Posterior vena cava (tissue), 2 donors: ENCODE measurements at places on chromosomes 12 and 14.

- no peak for DNase-seq
Observed at GRCh38 chr14:102415671-102416070, 52.9 kb downstream of the TECPR2 start.

DNA sequence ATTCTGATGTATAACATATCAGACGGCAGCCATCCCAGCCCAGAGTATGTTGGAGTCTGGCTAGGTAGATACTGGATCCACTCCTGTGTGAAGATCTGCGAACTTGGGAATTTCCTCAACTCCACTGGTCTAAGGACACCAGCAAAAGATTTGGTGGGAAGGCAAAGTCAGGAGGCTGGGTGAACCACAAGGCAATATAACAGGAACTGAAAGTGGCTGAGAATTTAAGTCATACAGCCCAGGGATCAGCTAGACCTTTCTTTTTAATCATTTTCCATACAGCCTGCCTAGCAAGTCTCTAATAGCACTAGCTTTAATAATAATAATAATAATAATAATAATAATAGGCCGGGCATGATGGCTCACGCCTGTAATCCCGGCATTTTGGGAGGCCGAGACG, 34.8 kb downstream of the BRAP start:
- DNase-seq = no peak

GRCh38 chr14:31941487-31941886, 135.6 kb upstream of the ARHGAP5 start:
- no peak for DNase-seq

DNA sequence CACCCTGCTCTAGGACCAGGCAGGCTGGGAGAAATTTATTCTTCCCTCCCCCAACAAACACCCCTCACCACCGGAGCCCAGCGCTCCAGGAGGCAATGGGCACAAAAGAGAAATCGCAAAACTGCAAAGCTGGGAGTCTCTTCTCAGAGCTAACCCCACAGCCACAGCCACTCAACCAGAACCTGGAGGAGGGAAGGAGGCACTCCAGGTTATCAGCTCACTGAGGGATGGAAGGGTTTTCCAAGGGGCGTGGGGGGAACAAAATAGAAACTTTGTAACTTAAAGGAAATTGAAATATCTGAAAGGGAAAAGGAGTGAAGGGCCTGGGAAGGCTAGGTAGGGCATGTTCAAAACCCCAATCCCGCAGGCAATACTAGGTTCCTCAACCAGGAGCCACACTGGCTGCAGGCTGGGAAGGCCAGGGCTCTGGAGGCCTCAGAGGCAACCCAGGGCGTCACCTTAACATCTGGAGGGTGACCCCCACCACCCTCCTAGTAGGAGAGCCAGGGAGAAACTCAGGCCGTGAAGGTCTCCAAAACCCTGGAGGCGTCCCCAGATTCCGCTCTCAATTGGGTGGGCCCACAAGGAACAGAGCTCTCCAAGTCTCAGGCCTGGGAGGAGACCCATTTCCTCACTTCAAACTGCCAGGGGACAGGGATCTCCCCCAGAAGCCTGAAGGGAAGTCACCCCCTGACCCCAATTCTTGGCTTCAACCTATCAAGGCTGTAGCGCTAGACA, 3.2 kb downstream of the KDM2B start:
- no peak for DNase-seq

GRCh38 chr14:103057372-103058163, at the start of gene CDC42BPB:
Gene CDC42BPB, minus strand, starts transcription at chr14:103057549. Its CDS starts 376 bp downstream, at chr14:103057173.
- DNase-seq = peak; percentile 95

- no peak for DNase-seq
Observed at GRCh38 chr14:95056476-95056875, 100.9 kb downstream of the DICER1 start.

DNA sequence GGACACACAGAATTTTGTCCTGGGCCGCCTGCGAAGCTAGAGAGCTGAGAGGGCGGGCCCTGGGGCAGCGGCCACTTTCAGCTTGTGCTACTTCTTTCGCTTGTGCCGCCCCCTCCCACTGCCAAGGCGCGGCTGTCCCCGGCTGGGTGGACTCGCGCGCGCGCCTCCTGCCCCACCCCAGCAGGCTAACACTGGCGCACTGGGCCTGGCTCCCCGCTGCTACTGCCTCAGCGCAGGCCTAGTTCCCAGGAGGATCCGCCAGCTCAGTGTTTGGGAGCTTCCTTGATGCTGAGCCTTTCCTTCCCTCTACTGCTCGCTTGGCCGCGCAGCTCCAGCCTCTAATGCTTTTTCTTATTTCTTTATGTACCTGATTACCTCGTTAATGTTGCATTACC, 27.4 kb upstream of the METAP2 start:
- peak; percentile 85 for DNase-seq

DNA sequence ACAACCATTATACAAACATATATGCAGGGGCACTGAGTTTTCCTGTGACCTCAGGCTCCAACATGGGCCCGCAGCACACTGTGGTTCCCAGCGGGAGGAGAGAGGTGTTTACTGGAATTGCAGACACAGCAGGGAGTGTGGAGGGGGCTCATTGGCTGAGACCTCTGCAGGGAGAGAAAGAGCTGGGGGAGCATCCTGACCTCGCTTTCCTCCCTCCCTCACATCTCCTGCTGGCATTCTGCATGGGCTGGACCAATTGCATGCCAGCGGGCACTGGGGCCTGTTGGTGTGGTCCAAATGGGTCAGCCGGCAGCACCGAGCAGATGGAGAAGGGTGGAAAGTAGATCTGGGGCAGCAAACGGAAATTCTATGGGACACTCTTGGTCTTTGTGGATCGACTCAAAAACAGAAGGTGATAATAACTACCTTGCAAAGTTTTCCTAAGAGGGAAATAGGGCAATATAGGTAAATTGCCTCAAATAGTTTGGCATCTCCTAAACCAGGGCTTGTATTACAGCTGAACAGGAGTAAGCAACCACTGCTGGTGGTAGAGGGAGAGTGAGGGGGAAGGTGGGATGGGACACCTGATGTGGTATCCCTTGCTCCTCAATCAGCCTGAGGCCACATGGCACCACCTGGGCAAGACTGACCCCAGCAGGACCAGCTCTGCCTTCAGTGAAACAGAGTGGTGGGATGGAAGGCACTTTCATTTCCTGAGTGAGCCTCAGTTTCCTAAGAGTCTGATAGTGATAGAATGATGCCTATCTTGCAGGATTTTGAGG, 86.9 kb downstream of the NTF3 start:
- no peak for DNase-seq

GRCh38 chr14:21106176-21106497, 5.3 kb downstream of the TMEM253 start:
- DNase-seq = no peak

DNA sequence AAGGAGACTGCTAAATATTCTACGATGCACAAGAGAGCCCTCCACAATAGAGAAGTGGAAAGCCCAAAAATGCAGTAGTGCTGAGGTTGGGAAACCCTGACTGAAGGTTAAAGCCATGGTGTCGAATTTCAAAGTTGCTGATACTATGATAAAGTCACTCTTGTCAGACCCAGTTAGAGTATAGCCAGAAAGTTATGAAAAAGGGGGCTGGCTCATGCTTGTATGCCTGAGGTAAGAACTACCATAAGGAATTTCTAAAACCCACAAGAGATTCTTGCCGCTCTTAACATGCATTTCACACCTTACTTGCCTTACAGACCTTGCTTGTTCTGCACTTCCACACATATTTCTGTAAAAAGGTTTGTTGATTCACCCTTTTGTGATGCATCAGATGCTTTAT, 184.6 kb downstream of the SLC6A15 start:
- DNase-seq = no peak

- DNase-seq = peak; percentile 92
Observed at GRCh38 chr12:57148469-57149244, 1.2 kb upstream of the LRP1-AS start.

GRCh38 chr12:40107803-40108620, 2.1 kb upstream of the SLC2A13 start:
- DNase-seq = no peak

- DNase-seq = no peak
Observed at GRCh38 chr12:111430433-111431353, 25.0 kb downstream of the SH2B3 start.

DNA sequence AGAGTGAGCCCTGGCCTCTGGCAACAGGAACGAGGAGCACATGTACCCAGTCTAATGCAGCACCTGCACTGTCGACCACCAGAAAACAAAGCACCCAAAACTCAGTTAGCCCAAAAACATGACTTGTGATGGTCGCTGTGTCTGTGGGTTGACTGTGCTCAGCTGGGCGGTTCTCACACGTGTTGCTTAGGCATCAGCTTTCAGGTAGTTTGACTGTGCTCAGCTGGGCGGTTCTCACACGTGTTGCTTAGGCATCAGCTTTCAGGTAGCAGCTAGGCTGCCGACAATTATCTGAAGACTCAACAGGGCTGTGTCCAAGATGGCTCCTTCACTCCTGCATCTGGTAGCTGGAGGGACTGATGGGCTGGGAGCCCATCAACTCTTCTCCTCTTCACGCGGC, 1.2 kb upstream of the LRCOL1 start:
- DNase-seq = no peak

- DNase-seq = no peak
Observed at GRCh38 chr12:29656762-29657538, 126.8 kb downstream of the TMTC1 start.

DNA sequence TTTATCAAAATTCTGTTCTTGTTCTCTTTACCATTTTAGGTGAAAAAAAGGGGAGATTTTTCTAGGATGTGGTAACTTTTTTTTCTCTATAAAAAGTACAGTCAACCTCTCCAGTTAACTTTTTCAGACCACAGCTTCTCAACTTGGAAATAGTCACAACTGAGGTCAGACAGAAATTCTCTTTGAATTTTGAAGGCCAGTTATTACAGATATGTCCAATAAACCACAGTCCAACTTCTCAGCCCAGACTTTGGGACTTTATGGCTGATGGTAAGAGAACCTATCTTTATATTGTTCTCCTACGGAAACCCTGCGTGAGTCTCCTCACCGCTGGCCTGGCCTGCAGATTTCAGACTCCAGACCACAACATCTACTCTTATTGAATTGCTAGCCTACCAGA, 176.7 kb downstream of the DACT1 start:
- DNase-seq = no peak

- DNase-seq = peak; percentile 76
Observed at GRCh38 chr12:51863363-51863932, 14.9 kb upstream of the FIGNL2 start.

GRCh38 chr14:23421594-23421993, 13.5 kb upstream of the MYH6 start:
- no peak for DNase-seq

DNA sequence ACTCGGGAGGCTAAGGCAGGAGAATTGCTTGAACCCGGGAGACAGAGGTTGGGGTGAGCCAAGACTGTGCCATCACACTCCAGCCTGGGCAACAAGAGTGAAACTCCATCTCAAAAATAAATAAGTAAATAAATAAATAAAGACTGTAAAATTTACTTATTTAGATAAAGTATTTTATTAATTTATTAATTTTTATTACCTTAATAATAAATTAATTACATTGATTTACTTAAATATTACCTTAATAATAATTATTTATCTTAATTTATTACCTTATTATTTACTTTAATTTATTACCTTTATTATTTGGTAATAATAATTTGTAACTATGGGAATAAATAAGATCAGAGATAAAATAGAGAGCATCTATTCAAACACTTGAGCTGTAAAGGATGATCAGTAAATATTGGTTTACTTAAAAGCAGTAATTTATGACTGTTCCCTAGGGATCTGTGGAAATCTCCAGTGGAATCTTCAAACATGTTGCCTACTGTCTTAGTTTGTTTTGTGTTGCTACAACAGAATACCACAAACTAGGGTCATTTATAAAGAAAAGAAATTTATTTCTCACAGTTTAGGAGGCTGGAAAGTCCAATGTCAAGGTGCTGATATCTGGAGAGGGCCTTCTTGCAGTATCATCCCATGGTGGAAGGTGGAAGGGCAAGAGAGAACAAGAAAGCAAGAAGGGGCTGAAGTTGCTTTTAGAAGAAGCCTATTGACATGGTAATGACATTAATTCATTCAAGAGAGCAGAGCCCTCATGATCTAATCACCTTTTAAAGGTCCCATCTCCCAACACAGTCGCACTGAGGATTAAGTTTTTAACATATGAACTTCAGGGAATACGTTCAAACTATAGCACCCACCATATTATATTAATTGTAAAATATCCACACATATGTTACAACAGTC, 37.1 kb downstream of the SOCS2 start:
- DNase-seq = no peak

DNA sequence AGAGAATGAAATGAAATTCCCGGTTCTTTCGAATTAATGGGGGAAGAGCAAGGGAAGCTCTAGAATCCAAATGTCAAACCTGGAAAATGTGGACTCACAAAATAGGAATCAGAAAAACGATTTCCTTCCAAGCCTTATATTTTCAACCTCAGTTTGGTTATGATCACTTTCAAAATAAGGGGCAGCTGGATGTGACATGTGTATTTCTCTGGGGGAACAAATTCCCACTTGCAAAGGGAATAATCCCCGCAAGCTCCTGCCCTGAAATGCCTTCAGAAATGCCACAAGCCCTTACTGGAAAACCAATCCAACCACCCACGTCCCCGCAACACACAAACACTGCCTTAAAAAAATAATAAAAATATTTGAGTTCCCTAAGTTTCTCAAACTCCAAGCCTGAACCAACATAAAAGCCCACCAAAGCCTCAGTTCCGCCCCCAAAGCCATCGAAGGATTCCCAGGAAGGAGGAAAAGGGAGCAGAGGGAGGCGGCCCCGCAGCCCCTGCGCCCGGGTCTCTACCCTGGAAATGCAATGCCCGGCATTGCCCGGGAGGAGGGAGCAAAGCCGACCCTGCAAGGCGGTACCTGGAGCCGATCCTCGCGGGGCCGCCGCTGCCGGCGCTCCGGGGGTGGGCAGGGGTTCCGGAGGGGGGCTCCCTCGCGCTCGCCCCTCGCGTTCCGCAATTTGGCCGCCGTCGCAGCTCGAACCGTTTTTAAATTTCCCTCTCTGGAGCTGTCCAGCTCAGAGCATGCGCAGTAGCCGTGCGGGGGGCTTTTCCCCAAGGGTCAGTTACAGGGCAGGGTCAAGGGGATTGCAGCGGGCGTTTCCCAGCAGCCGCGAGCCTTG, at the start of gene FOXN4:
FOXN4 (minus strand) TSS at position 751 of the 847 bp plus-strand sequence. CDS start 963 bp downstream, outside the sequence.
- DNase-seq = no peak

- no peak for DNase-seq
Observed at GRCh38 chr14:25464078-25464477, 414.1 kb upstream of the STXBP6 start.

- peak; percentile 94 for DNase-seq
Observed at GRCh38 chr12:6647083-6647604, at the start of gene ACRBP. Gene ACRBP, minus strand, starts transcription at chr12:6647432. Its CDS starts 66 bp downstream, at chr12:6647366.

DNA sequence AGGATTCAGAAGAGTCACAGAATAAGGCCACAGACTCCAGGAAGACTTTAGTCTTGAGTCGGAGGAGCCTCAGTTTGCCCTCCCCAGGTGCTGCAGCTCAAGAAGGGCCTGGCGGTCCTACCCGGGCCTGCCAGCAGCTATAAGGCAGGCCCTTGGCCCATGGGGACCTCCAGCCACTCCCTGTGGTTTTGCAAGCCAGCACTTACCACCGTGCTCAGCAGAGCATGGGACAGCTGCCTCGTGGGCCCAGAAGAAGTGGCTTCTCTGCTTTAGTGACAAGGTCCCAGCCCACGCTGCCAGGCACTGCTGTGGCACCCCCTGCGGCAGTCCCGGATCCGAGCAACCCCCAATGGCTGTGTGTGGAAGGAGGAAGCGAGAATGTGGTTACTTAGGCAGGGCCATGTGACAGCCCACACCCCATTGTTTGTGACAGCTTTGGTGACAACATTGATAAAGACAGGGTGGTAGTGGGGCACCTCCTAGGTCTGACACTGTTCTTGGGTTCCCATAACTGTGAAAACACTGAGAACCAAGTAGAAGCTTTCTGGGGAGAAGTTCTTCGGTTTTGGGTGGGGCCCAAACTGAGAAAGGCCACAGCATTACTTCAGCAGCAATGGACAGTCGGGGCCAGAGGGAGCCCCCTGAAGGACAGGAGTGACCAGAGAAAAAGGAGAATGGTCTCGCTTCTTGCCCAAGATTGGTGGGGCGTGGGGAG, at the start of gene SELPLG:
SELPLG (minus strand) TSS at position 361 of the 715 bp plus-strand sequence. CDS start 9,587 bp downstream, outside the sequence.
- DNase-seq = peak; percentile 92
